ENCODE measurements at places on chromosomes 5 and 9.

GRCh38 chr9:27192291-27192960 lies 83.4 kb downstream of the TEK start:
- DNase-seq, result no peak

DNA sequence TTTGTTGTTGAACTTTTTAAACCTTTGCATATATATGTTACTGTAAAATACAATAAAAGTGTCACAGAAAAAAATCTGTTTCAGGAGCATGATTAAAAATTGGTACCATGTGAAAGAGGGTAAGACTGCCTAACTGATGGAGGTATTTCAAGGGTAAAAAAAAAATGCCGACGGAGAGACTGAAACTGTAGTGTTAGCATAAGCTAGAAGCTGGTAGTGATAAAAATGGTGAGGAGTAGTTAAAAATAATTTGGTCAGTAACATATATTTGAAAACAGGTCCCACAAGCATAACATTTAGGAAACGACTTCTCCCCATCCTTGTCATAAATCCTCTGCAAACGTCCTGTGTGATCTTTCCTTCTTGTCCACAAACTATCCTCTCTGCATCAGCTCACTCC lies 64.7 kb downstream of the MEF2C start:
- no peak for DNase-seq

- peak; percentile 85 for DNase-seq
Measured at GRCh38 chr9:131635285-131635684, 90.0 kb downstream of the PRRT1B start.

DNA sequence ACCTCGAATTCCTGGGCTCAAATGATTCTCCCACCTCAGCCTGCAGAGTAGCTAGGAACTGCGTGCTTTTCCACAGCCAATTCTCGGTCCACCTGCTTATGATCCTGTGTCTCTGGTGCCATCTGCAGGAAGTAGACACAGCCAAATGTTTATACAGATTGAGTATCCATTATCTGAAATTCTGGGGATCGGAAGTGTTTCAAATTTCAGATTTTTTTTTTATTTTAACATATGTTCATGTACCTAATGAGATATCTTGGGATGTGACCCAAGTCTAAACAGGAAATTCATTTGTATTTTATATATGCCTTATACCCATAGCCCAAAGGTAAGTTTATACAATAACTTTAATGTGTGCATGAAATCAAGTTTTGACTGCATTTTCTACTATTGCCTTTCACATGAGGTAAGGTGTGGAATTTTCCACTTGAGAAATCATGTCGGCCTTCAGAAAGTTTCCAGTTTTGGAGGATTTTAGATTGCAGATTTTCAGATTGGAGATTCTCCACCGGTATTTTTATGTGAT lies 89.5 kb downstream of the ESM1 start:
- peak; percentile 21 for DNase-seq

Data from CD4-positive, alpha-beta T cell treated with Interferon alpha-2 for 1 hour (primary cell).